Activated effector memory CD4-positive, alpha-beta T cell treated with anti-CD3 and anti-CD28 coated beads, Interleukin-2, amount 50 U/mL, for 16 hours (primary cell): ENCODE measurements at places on chromosomes 5 and 9.

- DNase-seq, result no peak
These were observed 356.7 kb downstream of the ARRDC3 start for GRCh38 chr5:91026466-91026865.

DNA sequence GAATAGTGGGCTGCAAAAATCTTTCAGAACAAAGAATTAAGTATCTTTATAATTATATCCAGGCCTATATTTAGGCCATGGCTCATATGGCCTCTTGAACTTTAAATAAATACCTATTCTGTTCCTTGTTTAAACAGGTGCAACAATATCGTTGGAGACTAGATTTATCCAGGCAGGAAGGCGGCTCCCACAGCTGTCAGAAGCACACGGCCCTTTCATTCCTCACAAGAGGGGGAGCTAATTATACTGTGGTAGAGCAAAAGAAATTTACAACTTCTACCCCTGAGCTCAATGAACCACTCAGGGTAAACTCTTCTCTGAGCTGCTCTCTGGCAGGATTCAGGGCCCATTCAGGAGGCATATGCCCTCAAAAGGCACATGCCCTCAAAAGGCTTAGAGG is 31.3 kb downstream of the TMEM174 start:
- DNase-seq, result no peak

DNA sequence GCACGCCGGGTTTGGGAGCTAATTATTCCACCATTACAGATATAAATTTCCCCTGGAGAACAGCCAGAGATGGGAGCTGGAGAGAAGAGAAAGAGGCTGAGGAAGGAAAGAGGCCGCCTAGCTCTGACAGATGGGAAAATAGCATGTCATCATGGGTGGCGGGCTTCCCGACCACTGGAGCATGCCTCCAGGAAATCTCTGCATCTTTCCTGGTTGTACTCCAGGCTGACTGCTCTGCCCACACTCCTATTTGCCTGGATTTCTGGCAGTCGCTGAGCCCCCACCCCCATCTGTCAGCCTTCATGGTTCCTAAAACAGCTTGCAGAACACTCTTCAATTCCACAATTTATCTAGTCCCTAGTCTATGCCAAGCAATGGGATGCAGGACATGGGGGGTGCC is 14.3 kb upstream of the GABRP start:
- DNase-seq, result no peak

DNA sequence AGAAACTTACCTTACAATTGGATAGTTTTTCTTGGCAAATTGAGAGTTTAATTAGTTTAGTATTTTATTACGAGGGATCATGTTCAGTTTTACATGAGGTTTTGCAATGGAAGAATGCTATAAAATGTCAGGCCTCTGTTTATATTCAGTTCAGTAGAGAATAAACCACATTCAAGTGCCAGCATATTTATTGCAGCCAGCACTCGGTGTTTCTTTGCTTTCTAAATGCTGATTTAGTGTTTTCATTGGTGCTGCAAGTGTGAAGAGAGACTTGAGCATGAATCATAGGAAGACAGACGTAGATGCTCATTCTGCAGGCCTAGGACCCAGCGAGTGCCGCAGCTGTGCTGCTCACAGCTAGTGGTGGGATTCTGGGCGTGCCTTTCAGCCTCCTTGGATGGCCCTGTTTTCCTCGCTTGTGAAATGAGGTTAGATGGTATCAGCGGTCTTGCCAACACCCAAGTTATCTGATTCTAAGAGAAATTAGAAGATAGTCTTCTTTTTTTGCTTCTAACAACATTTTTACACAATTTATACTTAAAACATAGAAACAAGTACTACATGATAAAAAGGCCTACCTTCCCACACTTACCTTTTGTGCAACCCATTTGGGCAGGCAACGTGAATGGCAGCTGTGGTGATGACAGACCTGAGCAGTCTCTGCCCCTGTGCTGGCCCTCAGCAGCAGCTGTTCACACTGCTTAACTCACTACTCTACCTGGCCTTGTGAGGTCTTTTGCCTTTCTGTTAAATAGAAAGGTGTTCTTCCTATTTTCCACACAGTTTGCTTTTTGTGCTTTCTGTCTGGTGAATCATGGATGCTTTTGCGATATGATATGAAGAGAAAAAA is 26.8 kb upstream of the TNFAIP8 start:
- DNase-seq, result peak; percentile 85

GRCh38 chr5:144352732-144353317 is 182.2 kb downstream of the KCTD16 start:
- no peak for DNase-seq
